ENCODE measurements at places on chromosomes 2 and 18.
A peak's percentile ranks its signal among the peaks of the same experiment; 100 is the strongest.

GRCh38 chr2:232375164-232375563 is 3.4 kb upstream of the ALPP start:
- no peak for DNase-seq

GRCh38 chr2:123853161-123853560 is 171.9 kb upstream of the CNTNAP5 start:
- no peak for DNase-seq

DNA sequence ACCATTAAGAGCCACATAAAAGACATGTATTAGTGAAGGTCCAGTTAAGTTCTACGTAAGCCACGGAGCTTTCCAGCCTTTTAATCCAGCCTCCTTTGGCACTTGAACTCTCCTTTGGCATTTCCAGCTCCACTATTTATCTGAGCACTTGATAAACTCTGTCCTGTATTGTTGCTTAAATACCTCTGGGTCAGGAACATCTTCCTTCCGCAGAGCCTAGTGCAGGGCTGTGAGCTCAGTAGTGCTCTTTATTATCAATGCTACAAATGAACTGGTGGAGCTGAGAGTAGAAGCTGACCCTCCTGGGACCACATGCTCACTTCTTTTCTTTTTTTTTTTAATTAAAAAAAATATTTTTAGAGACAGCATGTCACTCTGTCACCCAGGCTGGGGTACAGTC is 4.9 kb downstream of the STPG4 start:
- DNase-seq: no peak

- peak; percentile 23 for DNase-seq
These were observed 685.8 kb upstream of the HS6ST1 start for GRCh38 chr2:129004485-129004884.

- DNase-seq: no peak
These were observed 777.2 kb upstream of the TMEFF2 start for GRCh38 chr2:192971981-192972380.

DNA sequence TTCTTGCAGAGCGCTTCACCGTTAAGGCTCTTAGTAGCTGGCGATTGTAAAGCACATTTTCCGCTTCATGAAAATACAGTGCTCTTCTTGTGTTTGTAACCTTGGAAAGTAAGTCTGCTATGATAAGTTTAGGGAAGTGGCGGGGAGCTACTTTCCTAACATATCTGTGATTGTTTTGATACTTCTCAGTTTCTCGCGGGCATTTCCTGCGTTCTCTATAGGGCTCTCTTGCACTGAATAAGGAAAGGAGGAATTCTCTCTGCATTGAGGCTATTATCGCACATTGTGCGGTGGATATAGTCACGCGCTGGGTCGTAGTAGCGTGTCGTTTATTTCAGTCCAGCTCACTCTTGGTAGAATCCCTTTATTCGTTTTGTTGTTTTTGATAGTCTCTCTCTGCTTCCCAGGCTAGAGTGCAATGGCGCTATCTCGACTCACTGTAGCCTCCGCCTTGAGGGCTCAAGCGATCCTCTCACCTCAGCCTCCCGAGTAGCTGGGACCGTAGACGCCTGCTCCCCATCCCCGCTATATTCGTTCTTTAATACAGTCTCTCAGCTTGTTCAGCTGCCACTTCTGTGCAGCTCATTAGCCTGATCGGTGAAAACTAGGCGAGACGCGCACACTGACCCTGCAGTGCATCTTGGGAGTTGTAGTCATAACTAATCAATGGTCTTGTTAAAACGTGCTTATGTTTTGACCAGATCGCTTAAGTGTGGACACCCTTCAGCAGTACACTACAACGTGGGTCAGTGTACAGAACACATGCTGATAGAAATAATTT is 1.0 kb upstream of the PPP4R3B start:
- peak; percentile 59 for DNase-seq

DNA sequence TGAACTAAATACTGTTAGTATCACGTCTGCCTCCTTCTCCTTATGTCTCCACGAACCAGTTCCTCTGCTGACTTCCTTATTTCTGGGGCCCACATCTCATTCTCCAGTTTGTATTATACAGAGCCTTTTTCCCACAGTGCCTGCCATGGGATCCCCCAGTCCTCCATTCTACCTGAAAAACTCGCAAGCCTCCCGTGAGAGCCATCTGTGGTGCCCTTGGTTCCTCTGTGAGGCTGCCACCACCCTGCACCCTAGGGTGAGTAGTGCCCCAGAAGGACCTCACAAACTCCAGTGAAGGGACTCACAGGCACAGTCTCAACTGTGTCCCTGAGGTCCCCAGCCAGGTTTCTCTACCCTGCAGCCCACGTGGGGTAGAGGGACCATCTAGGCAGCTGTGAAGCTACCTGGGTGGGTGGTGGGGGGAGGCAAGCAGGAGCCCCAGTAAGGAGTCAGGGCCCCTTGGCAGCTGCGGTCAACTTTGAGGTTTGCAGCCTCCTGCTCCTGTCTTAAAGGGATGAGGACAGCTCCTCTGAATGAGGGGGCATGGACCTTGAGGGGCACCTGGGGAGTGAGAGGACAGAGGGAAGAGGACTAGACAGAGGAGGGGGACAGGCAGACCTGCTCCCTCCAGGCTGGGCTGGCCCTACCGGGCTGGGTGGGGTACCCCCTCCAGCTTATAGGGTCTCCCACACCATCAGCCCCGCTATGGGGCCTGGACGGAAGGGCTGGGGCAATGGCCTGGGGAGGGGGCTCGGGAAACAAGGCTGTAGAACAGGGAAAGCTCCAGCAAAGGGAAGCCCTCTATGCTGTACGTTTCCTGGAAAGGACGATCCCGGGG is 1.0 kb downstream of the PSTPIP2 start:
- peak; percentile 43 for DNase-seq

- DNase-seq: no peak
These were observed 122.6 kb upstream of the NOSTRIN start for GRCh38 chr2:168679741-168680310.

GRCh38 chr18:45541421-45541820 is 73.9 kb upstream of the SLC14A2 start:
- no peak for DNase-seq

DNA sequence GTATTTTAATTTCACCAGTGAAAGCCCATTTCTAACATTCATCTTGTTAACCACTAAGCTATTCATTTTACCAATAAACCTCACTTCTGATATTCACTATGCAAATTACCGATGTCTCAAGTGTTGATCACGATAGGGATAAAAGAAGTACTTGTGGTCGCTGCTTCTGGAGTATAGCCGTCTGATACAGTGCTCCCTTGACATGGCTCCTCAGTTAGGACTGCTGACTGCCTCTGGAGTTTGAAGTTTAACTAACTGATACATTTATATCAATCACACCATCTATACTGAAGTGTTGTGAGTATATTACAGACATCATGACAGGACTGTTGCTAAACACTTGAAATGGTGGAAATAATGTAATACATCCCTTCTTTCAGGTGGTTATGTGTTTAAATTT is 95.6 kb downstream of the EHBP1 start:
- no peak for DNase-seq
